Stimulated activated CD4-positive, alpha-beta T cell treated with anti-CD3 and anti-CD28 coated beads, Interleukin-12 subunit alpha, Interleukin-12 subunit beta, amount 100 ng/mL, for 48 hours (primary cell): ENCODE measurements at places on chromosomes 16 and 17.

DNA sequence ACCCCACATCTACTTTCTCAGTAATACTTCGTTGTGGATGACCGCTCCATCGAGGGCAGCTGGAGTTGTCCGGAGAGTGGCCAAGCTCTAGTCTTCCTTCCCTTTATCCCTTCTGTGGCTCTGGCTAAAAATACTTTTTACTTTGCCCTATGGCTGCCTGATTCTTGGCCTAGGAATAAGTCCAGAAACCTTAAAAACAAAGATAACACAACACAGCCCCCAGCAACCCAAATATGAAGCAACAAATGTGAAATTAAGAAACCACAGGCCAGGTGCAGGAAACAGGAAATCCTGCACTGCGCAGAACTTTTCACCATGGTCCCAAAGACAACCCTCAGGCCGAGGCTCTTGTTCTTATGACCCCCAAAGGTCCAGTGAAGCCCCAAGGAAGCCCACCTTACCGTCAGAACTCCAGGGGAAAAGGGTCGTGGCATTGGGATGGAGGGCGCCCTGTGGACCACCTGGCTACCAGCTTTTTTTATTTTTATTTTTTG, 26.0 kb downstream of the TK2 start:
- no peak for DNase-seq

- no peak for DNase-seq
Measured at GRCh38 chr16:84451781-84452180, 52.7 kb downstream of the MEAK7 start.

DNA sequence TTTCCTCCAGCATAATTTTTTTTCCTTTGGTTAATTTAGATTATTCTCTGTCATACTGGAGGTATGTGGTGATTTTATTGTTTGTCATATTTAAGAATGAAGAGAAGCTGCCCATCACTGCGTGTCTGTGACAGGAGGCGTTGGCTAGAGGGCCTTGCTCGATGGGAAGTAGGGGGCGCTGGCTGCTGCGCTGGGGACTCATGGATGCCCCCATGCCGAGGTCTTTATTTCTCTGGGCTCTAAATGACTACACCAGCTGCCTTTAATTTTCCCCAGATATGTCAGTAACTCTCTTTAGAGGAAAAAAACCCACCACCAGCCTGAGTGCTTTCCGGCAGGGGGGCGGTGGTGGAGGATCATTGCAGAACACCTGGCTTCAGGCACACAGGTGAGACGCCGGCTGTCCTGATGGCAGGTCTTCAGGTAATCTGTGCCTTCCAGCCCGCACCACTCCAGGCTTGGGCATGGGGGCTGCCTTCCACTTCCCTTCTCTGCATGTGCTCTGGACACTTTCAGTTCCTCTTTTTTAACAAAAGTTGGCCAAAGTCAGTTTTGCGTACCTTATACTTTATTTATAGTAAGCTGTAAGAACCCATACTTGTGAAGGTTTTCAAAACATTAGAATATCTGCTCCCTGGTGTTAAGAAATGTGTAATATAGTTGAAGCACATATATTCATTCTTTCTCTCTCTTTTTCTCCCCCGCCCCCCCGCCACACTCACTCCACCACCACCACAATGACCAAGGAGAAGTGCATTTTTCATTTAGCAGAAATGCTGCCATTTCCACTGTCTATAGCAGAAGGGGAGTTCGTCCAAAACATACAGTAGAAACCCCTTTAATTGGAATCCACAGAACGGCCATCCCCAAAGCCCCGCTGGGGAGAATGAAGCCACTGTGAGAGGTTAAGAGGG, 192.7 kb downstream of the RPTOR start:
- DNase-seq, result no peak

DNA sequence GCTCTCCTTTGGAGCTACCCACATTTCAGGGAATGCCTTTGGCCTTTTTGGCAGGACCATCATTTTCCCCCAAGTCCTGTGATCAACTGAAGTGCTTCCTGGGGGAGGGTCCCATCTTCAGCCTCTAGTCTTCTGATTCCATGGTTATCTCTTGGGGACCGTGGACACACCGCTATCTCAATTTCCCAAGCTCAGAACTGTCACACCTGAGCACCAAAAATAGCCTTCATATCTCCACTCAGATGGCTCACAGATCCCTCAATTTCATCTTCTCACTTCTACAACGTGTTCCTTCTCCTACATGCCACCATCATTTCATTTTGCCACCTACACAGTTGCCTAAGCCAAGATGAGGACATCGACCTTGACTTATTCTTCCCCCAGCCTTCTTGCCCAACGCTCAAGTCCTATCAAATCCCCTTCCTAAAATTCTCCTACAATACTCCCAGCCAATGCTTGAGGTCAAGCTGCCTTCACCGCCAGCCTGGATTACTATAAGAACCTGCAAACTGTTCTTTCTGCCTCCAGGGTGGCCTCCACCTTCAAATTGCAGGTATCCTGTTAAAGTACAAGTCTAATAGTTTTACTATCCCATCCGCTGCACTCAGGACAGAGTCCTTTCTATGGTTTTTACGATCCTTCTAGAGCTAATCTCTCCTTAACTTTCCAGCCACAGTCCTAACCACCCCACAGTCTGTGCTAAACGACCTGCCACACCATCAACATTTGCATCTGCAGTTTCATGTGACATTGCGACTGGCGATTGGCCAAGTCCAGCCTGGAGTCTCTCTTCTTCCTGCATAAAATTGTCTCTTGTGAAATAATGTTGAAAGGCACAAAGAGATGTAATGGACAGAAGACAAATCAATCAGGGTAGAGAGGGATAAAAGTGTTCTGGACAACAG, 6.2 kb downstream of the ATP6V0D1 start:
- no peak for DNase-seq

GRCh38 chr16:84339311-84339710, 29.0 kb upstream of the ATP2C2 start:
- no peak for DNase-seq

DNA sequence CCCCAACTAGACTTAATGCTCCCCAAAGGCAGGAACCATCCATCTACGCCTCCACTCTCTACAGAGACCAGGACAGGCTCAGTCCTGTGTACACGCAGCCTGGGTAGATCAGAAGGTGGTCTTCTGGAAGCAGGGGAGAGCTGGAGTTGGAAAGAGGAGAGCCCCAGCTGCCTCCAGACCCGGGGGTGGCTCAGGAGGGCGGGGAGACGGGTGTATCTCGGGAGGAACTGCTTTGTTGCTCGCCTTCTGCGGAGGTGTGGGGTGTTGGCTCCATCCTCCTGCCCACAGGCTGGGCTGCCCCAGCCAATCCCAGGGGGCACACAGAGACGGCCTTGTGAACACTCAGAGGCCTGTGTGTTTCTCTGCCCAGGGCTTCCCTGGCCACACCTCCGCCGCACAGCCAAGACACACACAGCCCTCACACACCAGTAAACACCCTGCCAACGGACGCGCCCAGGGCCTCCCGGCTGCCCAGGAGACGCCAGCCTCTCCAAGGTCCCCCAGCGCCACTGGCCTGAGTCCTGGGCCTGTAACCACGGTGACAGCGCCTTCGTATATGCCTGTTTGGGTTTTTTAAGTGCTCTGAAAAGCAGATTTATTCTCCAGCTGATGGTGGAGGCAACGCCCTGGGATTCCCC, 143.4 kb upstream of the CDC42EP4 start:
- no peak for DNase-seq
